ENCODE measurements at places on chromosomes 1 and 21.

- DNase-seq, result no peak
Observed at GRCh38 chr1:36763771-36764170, 270.5 kb downstream of the GRIK3 start.

- peak; percentile 89 for DNase-seq
Observed at GRCh38 chr1:34786521-34787325, 5.7 kb downstream of the GJB3 start.

- DNase-seq, result no peak
Observed at GRCh38 chr1:61993331-61993961, 201.2 kb upstream of the L1TD1 start.

- no peak for DNase-seq
Observed at GRCh38 chr21:44556879-44557278, 1.7 kb downstream of the KRTAP10-3 start.

- peak; percentile 39 for DNase-seq
Observed at GRCh38 chr1:206507284-206508129, at the start of gene RASSF5. Gene RASSF5, plus strand, starts transcription at chr1:206507531. Its CDS starts 72 bp downstream, at chr1:206507603.

GRCh38 chr21:14086553-14086952 lies 124.2 kb downstream of the LIPI start:
- DNase-seq, result no peak

- DNase-seq, result no peak
Observed at GRCh38 chr1:36352910-36353878, 29.7 kb upstream of the EVA1B start.

DNA sequence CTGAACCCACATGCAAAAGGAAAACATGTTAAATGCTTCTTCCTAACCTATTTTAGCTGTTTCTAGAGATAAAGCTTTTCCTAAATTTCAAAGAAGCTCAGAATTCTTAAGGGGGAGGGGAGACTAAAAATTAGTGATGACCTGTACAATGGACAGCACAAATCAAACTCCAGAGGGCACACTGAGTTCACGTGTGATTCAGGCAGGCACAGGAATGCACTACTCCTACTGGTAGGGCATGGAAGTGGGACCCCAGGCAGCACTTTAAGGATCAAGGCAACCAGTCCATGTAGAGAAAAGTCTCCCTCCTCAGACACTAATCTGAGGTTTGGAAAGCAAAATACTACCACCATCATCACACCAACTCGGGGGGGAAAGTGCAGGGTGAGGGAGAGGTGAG lies 31.3 kb upstream of the CLCA4 start:
- no peak for DNase-seq

GRCh38 chr1:110533230-110533629 lies 14.3 kb upstream of the KCNA10 start:
- no peak for DNase-seq

GRCh38 chr1:57854436-57854835 lies 430.6 kb upstream of the DAB1 start:
- no peak for DNase-seq

GRCh38 chr21:38905752-38906151 lies 100.0 kb downstream of the ETS2 start:
- no peak for DNase-seq

- no peak for DNase-seq
Observed at GRCh38 chr1:107538502-107538901, 397.7 kb downstream of the NTNG1 start.

- no peak for DNase-seq
Observed at GRCh38 chr1:62241371-62242131, 46.9 kb downstream of the L1TD1 start.

DNA sequence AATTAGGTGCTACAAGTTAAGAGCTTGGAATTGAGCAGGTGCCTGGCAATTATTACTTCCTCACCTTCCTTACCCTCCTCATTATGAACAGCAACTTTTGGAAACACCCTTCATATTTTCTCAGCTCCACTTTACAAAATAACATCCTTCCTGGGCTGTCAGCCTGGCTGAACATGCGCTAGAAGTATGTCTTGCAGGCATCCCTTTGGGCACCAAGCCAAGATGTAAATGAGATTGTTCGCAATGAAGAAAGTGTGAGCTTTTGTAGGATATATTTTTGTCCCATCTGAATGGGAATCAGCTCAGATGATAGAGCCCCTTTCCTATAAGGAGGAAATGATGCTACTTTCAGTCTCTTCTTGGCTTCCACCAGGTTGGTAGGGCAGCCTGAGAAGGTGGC lies 245.9 kb downstream of the KAZN start:
- DNase-seq, result no peak

- no peak for DNase-seq
Observed at GRCh38 chr1:96510391-96510790, 211.2 kb upstream of the PTBP2 start.

DNA sequence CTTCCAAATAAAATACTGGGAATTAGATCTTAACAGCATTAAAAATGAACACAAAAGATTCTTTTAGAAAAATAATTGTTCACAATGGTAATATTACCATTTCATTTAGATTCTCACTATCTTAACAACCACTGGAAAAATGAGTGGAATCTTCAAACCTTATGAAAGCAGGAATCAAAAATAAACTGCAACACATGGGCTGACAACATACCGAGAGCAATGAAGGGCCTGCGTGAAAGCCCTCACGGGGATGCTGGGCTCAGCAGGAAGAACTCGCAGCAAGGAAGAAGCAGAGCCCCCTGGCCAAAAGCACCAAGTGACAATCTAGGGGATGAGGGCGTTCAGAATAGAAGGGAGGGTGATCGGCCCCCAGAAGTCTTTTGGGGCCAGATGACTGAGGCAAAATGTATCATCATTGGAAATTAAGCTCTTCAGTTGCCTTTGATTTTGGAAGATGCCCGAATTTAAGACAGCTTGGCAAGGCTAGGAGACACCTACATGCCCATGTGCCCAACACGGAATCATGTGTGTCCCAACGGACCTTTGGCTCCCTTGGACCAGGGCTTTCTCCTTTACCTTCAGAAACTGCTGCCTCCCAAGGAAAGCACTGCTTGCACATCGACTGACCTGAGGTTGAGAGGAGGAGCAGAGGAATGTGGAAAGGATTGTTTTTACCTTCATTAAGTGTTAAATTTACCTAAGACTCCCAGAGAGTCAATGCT lies 103.9 kb downstream of the TGFBR3 start:
- DNase-seq, result no peak

- no peak for DNase-seq
Observed at GRCh38 chr1:17215545-17215890, 10.6 kb downstream of the PADI1 start.

- DNase-seq, result no peak
Observed at GRCh38 chr1:4379451-4380175, 274.8 kb upstream of the AJAP1 start.

DNA sequence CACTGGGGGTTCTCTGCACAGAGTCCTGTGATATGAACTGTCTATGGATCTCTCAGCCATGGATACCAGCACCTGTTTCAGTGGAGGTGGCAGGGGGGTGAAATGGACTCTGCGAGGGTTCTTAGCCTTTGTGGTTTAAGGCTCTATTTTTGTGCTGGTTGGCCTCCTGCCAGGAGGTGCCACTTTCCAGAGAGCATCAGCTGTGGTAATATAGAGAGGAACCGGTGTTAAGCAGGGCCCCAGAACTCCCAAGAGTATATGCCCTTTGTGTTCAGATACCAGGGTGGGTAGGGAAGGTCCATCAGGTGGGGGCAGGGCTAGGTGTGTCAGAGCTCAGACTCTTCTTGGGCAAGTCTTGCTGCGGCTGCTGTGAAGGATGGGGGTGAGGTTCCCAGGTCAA lies 330.0 kb upstream of the PLD5 start:
- no peak for DNase-seq

DNA sequence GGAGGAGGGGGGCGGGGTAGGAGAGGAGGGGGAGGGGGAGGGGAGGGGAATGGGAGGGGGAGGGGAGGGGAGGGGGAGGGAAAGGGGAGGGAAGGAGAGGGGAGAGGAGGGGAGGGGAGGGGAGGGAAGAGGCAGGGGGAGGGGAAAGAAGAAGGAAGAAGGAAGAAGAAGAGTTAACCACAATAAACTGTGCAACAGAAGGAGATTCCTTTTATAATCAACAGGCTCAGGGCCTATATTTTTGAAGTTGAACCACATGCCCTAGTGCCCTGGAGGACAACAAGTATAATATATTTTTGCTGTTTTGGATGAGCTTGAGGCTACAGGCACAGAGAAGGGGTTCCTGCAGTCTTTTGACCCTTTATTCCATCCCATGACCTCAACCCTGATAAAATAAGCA lies 228.2 kb upstream of the IRF2BP2 start:
- no peak for DNase-seq

- peak; percentile 93 for DNase-seq
Observed at GRCh38 chr1:244970236-244970743, 105.9 kb upstream of the HNRNPU start.

DNA sequence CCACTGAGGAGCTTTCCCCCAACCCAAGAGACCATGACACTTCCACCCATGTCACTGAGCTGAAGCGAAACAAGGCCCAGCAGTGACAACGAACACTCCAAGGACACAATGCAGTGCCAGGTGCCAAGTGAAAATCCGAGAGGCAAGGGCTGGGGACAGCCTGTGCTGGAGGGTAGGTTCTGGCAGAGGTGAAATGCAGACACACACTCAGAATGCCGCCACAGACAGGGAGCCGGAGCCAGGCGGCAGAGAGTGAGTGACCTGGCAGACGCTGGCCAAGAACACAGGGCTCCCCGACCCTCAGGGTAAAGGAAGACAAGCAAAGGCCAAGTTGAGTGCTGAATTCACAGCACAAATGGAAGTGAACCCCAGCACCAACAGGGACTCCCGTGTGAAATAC lies 78.9 kb downstream of the CD46 start:
- DNase-seq, result no peak

- no peak for DNase-seq
Observed at GRCh38 chr1:93690921-93691789, 9.5 kb upstream of the BCAR3 start.

GRCh38 chr1:223873044-223873443 lies 27.3 kb upstream of the TP53BP2 start:
- no peak for DNase-seq

GRCh38 chr1:39865762-39866161 lies 17.5 kb downstream of the TRIT1 start:
- DNase-seq, result no peak

GRCh38 chr1:174156437-174156836 lies 2.9 kb upstream of the RABGAP1L start:
- DNase-seq, result no peak

GRCh38 chr1:101194746-101195145 lies 42.1 kb upstream of the S1PR1 start:
- no peak for DNase-seq

GRCh38 chr1:227558732-227559262 lies 4.6 kb upstream of the ZNF678 start:
- no peak for DNase-seq

DNA sequence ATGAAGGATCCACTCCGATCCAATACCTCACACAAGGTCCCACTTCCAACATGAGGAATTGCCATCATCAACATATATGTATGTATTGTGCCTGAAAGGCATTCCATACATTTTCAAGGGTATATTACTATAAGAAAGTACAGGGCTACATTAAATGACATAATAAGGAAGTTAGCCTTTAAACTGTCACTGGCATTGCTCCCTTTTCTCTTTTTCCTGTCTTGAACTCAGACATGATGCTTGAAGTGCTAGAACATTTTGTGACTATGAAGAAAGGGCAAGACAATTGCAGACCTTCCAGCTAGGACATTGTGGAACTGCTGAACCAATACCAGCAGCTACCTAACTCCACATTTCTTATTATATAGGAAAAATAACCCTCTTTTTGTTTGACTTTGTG lies 2.9 kb upstream of the TSPAN2 start:
- DNase-seq, result no peak

DNA sequence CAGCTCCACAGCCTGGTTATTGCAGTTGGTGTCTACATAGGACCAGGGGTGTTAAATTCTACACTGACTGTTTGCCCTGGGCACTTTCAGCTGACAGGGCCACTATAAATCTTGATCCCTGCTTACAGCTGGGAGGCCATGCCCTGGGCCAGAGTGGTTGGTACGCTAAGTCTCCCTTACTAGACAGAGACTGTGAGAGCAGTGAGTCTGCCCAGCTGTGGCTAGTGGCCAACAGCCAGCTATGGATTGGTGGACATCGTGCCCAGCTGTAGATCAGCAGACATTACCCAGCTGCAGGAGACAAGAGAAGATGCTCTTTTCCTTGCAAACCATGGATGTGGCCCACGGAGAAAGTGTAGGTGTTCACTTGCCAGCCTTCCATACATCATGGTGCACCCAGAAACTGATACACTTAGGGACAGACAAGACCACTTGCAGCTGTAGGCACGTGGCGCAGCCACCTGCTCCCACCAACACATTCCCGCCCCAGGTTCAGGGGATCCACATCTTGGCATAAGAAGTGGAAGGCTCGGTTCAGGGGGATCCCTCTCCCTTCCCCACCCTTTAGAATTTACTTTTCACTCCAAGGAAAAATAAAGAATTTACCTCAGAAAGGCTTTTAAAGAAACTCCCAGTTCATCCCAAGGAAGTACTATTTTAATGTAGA lies 16.4 kb upstream of the PAX7 start:
- DNase-seq, result no peak

- no peak for DNase-seq
Observed at GRCh38 chr21:41845310-41846032, 33.7 kb downstream of the PRDM15 start.

DNA sequence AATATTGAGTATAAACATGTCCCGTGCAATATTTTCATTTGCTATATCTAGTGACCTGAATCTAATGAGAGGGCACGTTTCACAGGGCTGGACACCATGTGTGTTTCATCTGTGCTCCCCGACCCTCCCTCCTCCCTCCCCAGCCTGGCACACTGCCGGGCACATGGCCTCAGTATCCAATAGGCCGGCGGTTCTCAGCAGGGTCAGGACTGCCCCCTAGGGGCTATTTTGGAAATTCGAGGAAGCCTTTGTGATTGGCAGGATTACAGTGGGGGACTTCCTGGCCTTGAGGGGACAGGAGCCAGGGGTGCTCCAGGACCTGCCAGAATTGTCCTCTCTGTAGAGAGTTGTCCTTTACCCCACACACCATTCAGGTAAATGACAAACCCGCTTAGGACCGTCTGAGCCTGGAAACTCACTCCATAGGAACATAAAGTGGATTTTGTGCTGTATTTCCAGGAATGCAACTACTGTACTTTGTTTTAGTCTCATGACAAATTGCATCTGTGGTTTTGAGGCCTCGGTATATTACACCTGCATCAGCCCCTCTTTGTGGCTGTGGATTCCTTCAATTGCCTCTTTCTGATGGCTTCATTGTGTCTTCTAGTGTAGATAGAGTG lies 109.5 kb upstream of the SIM2 start:
- no peak for DNase-seq

- no peak for DNase-seq
Observed at GRCh38 chr1:152426731-152427130, 12.7 kb upstream of the CRNN start.

- no peak for DNase-seq
Observed at GRCh38 chr1:82299656-82300055, 498.9 kb downstream of the ADGRL2 start.

DNA sequence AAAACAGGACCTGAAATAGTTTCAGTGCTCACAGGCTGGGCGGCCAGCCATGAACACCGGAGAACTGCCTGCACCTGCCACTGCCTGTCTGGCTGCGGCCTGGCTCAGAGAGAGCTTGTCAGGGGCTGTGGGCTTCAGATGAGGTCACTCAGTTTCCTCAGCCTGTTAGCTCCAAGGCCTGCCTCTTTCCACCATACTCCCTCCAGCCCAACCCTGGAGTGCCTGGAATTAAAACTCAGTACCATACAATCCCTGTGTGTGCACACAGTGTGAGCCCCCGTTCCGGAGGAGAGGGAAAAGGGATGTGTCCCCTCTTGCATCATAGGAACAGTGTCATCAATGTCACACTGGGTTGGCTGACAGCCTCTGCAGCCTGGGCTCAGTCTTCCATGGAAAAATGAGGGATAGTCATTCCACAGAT lies 16.2 kb downstream of the CACNA1S start:
- no peak for DNase-seq

GRCh38 chr1:1361982-1362423 lies 3.6 kb upstream of the MXRA8 start:
- DNase-seq, result peak; percentile 40
